NCI-H2029 (cell line): ENCODE measurements at places on chromosomes 12 and 14.

GRCh38 chr12:81329085-81329484 lies 251.2 kb downstream of the ACSS3 start:
- no peak for DNase-seq

- DNase-seq: no peak
These were observed 182.0 kb upstream of the NAV3 start for GRCh38 chr12:77648716-77649115.

DNA sequence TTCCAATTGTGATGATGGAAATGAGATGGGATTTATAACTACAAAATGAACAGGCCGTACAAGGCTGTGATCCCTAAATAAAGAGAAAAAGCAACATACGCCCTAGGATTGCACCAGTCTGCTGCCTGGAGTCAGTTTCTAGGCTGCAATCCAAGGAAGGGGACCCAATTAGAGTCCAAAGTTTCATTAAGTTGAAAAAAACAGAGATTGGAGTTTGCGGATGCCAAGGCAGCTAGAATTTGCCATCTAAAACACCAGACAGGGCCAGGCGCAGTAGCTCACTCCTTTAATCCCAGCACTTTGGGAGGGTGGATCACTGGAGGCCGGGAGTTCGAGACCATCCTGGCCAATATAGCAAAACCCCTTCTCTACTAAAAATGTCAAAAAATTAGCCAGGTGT lies 661.0 kb downstream of the RPS29 start:
- DNase-seq: no peak

- DNase-seq: no peak
These were observed 202.3 kb downstream of the NUAK1 start for GRCh38 chr12:105936496-105936895.

GRCh38 chr14:36439766-36440165 lies 80.3 kb downstream of the NKX2-1 start:
- DNase-seq: no peak

DNA sequence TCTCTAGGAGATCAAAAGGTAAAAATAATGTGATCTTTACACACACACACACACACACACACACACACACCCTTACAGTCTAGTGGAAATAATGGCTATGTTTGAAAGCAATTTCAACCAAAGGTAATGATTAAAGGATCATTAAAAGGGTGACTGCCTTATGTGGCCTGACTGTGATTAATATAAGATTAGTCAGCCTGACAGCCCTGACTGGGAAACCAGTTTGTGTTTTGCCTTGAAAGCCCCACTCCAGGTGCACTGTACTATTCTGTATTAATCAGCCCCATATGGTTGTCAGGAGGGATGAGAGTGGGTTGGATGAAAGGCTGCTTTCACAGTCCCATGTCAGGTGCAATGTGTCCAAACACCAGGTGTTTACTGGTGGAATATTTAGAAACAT lies 10.5 kb downstream of the RASSF9 start:
- DNase-seq: no peak

- no peak for DNase-seq
These were observed 107.5 kb downstream of the SINHCAF start for GRCh38 chr12:31218203-31219025.

DNA sequence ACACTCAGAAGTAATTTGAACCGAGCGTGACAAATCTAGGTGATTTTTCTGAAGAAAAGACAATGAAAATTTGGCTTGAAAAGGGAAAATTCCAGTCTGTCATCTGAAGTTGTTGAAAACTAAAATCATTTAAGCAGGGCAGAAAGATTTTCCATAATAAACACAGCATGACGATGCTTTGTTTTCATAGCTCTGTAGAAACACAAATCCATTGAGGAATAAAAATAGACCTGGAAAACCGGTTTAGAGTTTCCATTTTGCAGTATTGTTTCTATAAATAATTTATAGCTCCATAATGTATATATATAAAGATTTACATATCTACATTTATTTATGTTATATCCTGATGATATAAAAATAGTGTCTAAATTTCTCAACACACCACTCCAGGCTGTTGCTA lies 1918.5 kb upstream of the FLRT2 start:
- DNase-seq: no peak

DNA sequence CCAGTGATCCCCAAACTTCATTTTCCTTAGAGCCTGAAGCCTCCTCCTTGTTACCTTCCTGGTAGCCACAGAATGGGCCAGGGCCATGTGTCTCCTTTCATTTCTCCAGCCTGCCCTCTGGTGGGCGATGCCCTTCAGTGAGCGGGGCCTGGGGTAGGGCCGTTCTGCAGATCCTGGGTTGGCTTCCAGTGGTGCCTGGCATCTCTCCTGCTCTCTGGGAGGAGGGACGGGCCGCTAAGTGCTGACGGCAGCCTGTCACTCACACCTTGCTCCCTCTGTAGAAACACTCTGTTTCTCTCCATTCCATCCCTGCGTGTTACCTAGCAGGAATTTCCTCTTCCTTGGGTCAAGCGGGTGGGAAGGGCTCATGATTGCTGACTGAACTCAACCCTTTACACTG lies 232.1 kb downstream of the CACNA1C start:
- peak; percentile 67 for DNase-seq

DNA sequence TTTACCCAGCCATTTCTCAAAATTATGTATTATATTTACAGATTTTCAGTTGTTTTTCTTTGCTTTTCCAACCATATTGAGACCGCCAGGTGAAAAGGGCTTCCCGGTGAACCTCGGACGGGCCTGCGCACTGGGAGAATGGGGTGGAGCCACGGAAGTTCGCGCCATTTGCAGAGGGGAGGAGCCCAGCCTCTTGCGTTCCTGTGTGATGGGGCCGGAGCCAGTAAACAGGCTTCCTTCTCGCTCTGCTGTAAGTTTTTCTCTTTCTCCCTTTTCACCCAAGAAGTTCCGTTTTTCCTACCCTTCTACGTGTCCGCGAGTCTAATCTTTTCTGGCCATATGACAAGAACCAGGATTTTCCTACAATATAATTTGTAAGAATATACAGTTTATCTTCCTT lies 1108.8 kb upstream of the SEL1L start:
- no peak for DNase-seq

GRCh38 chr12:78396538-78396937 lies 468.0 kb upstream of the SYT1 start:
- DNase-seq: no peak

DNA sequence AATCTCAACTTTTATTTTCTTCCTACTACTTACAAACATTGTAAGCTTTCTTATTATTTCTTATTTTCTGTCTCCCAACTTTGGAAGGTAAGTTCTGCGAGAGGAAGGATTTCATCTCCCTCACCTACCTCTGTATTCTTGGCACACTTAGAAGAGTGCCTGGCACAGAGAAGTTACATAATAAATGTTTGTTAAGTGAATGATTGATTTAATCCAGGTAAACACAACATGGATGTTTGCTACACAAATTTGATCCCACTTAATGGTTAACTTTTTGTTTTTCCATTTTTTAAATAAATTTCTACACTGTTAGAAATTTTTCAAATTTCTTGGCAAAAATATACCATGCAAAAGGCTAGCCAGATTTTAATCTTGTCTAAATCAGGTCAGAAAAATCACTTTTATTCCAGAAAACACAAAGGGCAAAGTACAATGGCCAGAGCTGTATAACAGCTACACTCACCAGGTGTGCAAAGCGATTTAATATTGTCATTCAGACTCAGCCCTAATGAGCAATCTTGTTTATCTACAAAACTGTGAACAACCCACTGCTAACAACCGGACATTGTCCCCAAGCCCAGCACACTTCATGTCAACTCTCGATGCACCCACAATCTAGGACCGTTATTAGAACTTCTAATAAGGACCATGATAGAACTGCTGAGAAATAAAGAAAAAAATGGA lies 222.1 kb upstream of the EEA1 start:
- no peak for DNase-seq

GRCh38 chr14:22653012-22653621 lies 9.0 kb upstream of the OR6J1 start:
- peak; percentile 61 for DNase-seq

DNA sequence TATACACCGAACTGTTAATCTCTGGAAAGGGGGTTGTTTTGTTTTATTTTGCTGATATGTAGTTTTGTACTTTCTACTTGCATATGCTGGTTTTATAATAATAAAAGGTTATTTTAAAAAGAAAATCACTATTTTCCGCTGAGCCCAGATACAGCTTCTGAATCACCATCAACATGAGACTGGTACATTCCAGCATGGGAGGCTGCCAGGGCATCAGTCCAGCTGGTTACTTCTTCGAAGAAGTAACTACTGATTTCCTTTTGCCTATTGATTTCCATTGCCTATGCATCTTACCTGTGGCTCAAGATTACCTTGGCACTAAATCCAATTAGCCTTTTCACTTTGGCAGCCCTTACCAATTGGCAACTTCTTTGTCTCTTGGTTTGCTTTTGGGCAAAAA lies 11.7 kb upstream of the OSBPL8 start:
- no peak for DNase-seq

DNA sequence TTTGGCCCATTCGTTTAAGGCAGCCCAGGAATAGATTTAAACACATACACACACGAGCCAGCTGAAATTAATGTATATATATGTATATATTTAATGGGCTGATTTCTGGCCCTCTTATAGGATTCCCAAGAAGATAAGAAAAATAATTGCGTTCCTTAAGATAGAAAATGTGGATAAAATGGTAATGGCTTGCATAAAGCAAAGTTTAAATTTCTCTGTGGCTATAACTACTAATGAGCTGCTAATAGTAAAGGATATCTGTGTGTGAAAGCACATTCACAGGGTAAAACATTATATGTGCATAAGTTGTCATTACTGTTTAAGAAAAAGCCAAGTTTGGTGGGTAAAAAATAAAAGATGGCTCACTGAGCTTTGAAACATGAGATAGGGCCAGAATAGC lies 133.6 kb upstream of the AMIGO2 start:
- DNase-seq: no peak

DNA sequence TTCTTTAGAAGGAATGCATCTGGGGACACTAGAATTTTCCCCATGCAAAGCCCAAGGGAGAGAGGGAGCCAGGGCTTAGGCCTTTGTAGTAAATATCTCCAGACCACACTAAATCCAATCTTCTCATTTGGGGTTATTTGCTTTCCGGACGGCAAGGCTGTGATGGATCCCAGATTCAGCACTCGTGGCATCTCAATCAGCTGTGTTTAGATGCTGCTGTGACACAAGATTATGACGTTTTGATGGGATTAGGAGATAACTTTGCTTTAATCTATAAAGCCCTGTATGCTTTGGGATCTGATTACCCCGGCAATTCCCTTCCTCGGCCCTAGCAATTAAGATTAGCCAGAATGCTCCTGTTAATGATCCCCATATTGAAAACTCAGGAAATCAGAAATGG lies 686.7 kb upstream of the TBX3 start:
- no peak for DNase-seq

DNA sequence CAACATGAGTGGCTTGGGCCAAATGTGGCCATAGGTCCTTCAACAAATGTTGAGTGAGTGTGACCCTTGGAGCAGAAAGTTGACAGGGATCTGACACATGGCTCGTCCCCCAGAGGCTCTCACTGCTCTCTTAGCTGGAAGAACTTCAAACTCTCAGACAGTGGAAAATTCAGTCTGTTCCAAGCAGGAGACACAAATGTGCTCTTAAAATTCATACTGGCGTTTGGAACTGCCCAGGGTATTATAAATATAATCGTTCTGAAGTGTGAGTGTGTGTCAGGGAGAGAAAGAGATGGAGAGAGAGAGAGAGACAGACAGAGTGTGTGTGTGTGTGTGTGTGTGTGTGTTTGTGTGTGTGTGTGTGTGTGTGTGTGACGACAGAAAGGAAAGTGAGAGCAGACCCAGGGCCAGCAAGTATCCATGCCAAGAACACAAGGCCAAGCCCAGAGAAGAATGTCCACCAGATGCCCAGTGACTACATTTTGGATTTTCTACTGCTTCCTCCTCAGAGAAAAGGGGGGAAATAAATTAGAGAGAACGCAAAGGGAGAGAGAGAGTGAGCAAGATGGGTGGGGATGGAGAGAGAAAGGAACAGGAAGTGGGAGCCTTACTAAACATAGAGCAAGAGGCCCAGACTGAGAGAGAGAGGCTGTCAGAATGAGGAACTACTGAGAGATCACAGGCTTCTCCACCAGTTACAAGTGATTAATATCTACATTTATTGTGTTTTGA lies 193.6 kb upstream of the NUDT4 start:
- no peak for DNase-seq

GRCh38 chr12:6998715-6999451 lies 19.4 kb downstream of the LPCAT3 start:
- DNase-seq: no peak

DNA sequence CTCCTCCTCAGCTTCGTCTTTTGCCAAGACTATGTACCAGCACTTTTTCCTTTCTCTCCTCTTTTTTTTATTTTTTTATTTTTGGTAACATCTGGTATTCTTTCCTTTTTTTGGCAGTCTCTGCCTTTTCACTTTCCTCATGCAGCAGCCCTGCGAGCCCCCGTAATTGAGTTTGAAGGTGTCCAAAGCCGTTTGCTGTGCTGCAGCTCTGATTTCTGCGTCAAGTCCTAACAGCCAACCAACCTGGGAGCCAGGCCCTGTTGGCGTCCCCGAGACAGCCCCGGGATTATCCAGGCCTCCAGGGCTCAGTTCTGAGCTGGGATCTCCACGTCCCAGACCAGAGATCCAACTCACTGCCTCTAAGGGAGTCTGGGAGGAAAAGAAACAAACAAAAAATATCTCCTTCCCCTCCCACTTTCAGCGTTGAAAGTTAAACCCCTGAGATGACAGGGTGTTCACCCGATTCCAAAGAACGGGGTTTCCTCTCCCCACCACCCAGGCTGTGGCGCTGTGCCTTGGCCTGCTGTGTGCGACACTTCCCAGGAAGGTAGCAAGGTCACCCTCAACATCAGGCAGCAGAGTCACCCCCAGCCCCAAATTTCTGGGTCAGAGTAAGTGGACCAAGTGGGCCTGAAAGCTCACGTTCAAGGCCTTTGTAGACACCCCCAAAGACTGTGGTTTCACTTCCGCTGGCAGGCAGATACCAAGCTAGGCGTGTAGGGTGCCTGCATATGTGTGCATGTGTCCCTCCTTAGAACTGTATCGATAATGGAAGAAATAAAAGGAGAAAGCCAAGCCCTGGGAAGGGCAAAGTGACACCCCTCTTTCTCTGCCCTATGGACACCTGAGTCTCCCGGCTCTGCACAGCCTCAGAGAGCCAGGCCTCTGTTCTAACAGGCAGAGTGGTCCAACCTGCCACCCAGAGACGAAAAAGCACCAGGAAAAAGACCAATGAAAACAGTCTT lies 11.1 kb downstream of the BCL11B start:
- no peak for DNase-seq

DNA sequence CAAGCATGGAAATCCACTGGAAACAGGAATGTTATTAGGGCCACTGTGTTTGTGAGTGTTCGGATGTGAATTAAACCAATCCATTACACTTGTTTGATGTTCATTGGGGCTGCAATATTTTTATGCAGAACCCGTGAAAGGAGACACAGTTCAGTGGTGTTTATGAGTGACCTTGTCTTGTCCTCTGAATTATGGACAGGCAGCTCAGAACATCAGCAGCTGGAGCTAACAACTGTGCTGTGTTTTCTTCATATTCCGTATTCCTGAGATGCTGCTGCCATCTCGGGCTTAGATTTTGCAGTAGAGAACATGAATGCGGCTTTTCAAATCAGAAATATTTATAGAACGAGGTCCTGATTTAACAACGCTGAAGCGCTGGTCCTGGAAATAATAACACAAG lies 20.3 kb upstream of the CACNA1C start:
- DNase-seq: no peak
